IPS-NIHi11 (cell line): ENCODE measurements at places on chromosomes 2 and 18.

GRCh38 chr18:14085770-14086457, 46.3 kb downstream of the ZNF519 start:
- DNase-seq = no peak

DNA sequence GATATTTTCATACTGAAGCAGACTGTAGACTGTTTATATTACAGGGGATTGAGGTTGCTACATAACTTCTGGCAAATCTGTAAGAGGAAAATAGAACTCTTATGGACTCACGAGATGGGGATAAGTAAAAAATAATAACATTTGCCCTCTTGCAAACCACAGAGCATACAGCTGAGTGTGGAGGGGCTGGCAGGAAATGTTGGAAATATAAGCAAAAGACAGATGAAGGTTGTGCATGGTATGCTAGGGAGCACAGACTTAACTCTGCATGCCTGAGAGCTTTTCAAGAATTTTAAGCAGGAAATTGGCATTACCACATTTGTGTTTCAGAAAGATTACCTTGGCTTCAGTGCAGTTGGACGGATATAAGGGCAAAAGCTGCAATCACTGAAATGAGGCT, 411.1 kb downstream of the RAD51AP2 start:
- no peak for DNase-seq

GRCh38 chr18:59060551-59060950, 79.1 kb upstream of the SEC11C start:
- no peak for DNase-seq

DNA sequence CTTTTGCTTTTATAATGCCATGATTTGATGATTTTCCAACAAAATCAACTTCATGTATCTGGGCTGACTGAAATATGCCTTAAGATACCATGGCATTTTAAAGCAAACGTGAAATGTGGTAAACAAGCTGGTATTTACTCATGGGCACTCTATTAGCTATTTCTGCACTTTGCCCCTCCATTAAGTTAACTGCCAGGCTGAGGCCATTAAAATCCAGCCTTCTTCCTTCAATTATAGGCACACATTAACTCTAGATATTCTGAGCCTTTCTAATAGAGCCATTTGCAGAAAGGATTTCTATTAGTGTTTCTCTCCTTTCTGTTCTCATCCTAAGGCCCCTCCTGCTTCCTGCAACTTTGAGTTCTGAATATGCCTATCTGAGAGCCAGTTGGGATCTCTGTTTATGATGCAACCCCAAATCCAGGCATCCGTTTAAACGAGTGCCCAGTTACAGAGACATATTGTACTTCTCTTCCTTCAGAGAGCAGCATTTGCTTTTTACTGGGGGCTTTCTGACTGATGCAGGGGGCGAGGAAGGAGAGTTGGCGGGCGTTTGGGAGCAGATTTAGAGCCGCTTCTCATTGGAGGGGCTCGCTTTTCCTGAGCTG, 1.6 kb upstream of the KCNJ3 start:
- DNase-seq = no peak

DNA sequence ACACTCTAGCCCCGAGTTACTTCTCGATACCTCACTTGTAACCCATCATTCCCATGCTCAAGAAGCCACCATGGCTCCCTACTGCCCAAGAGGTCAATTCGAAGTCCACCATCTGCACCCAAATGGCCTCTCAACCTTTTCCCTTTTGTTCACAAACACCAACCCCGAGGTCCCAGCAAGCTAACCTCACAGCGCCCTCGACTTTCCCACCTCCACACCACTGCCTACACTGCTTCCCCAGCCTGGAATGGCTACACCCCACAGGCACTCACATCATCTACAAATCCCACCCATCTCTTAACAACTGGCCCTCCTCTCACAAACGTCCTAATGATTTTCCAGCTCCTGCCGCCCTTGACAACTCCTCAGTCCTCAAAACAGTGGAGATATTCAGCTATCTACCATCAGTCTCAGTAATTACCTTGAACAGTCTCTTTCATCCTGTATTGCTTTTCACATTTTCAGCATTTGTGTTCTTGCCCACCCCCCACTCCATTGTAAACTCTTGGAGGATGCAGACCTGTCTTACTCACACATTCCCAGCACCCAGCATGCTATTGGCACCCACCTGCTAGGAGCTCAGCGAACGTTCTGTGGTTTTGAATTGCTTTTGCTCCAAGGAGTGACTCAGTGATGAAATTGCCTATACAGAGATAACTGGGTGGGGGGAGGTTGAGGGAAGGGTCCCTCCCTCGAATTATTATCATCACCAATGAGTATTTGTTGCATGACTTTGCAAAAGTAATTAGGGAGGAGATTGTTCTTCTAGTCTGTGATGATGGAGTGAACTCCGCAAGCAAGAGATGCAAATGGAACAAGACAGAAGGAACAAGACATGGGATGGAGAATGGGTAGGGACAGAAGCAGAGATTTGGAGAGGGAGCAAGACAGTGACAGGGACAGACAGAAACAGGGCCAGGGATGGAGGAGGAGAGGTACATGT, 106.8 kb downstream of the CYP26B1 start:
- DNase-seq = no peak

DNA sequence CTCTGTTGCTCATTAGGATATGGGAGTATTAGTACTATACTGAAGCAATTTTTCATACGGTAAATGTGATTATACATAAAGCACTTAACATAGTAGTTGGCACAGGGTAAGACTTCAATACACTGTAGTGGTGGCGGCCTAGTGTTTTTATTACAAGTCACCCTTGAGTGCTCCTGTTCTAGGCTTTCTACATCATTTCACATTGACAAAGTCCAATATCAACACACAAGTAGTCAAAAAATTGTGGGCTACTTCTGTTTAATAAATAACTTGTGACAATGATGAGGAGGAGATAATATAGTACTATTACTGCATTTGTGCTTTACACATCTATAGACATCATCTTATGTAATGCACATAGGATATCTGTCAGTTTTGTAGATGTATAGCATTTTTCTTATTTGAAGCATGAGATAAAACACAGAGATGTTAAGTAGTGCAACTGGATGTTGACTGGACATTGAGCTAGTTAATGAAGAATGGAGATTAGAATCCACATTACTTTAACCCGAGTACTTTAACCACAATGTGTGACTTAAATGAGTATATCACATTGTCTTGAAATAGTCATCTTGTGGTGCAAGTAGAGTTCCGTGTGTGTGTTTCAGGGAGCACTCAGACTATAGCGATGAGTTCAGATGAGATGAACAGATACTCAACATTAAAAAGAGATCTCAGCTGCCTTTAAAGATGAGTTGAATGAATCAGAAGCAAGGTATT, 134.8 kb downstream of the ZNF385B start:
- DNase-seq = no peak

- DNase-seq = no peak
Measured at GRCh38 chr2:242043538-242044312, 174.2 kb downstream of the RTP5 start.

DNA sequence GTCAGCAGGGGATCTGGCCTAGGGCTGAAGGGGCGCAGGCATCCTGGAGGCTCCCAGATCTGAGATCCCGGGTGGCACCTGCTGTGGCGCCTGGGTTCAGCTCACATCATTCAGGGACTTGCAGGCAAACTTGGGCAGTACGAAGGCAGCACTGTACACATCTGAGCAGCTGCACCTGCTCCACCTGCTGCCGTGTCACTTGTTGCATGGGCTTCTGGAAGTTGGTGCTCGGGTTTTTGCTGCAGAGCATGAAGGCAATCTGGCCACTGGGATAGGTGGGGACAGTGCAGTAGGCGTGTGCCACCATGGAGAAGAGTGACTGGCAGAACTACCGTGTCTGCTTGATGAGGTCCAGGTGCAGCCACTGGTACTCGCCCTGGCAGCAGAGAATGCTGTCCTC, 48.6 kb downstream of the UGGT1 start:
- DNase-seq = no peak

DNA sequence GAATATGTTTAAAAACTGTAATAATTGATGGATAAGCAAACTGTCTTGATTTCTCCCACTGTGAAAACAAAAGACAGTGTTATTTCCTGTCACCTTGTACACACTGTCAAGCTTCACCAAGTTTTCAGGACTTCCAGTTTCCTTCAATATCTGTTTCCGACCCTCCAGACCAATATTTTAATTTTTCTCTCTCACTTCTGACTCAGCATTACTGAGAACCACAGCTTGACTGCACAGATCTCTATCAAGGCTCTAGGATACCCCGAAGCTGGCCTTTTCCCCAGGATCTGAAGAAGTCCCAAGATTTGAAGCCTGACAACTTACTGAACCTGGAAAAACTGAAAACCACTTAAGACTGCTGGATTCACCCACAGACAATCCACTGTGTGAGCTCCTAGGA, 13.2 kb upstream of the SULT1C3 start:
- DNase-seq = no peak

DNA sequence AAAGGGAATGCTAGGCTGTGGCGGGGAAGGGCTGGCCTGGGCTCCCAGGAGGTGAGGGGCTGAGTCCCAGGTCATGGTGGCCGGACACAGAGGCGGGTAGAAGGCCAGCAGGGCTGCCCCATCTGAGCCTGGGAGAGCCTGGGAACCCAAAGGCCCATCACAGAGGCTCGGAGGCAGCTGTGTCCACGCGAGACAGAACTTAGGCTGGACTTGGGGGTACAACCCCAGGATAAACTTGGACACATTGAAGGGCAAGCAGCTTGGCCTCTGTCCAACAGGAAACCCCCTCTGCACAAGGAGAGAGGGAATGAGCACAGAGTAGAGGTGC, 95.9 kb downstream of the ZFP36L2 start:
- no peak for DNase-seq

GRCh38 chr2:186425576-186425975, 60.5 kb upstream of the ZC3H15 start:
- DNase-seq = no peak

DNA sequence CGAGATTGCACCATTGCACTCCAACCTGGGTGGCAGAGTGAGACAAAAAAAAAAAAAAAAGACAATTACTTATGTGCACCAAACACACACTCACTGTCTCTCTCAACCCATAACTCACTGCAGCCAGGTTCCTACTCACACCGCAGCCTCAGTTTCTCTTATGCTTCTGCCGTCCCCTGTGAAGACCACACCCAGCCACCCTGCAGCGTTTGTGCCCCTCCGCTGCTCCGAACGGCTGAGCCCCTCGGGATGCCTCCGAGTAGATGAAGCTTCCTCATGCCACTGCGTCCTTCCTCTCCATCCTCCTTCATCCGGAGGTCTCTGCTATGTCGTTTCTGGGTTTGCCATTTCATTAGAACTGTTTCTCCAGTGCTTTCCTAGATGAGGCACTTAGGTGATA, 160.1 kb downstream of the TWIST2 start:
- DNase-seq = no peak

GRCh38 chr18:3782901-3783300, 332.9 kb downstream of the TGIF1 start:
- DNase-seq = no peak

GRCh38 chr2:54194761-54195750, 61.0 kb downstream of the TSPYL6 start:
- DNase-seq = no peak

- DNase-seq = no peak
Measured at GRCh38 chr2:229825476-229825875, 96.3 kb downstream of the TRIP12 start.

GRCh38 chr2:234739061-234739460, 212.8 kb upstream of the SH3BP4 start:
- no peak for DNase-seq

DNA sequence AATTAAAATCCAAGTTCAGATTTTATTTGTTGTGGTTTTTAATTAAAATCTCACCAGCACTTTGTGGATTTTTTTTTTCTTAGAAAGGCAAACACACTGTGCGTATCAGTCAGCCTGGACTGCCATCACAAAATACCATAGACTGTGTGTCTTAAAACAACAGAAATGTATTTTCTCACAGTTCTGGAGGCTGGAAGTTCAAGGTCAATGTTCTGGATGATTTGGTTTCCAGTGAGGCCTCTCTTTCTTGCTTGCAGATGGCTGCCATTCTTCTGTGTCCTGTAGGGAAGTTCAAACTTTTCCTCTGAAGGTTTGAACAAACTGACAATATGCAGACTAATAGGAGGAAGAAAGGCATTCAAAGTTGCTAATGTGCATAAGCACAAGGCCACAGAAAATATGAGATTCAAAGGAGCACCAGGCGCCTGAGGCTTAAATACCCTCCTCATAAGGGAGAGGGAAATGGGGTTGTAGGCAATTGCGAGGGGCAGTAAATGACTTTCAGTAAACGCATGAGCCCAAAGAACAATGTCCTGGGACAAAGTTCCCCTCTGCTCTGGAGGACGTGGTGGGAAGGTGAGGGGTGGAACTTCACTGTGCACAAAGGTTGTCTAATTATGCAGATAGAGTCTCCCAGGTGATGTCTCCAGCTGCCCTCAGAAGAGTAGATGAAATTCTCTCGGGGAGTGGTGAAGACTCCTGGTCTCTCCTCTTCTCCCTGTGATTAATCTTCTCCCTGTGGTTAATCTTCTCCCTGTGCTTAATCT, 26.5 kb upstream of the KCNF1 start:
- DNase-seq = no peak

DNA sequence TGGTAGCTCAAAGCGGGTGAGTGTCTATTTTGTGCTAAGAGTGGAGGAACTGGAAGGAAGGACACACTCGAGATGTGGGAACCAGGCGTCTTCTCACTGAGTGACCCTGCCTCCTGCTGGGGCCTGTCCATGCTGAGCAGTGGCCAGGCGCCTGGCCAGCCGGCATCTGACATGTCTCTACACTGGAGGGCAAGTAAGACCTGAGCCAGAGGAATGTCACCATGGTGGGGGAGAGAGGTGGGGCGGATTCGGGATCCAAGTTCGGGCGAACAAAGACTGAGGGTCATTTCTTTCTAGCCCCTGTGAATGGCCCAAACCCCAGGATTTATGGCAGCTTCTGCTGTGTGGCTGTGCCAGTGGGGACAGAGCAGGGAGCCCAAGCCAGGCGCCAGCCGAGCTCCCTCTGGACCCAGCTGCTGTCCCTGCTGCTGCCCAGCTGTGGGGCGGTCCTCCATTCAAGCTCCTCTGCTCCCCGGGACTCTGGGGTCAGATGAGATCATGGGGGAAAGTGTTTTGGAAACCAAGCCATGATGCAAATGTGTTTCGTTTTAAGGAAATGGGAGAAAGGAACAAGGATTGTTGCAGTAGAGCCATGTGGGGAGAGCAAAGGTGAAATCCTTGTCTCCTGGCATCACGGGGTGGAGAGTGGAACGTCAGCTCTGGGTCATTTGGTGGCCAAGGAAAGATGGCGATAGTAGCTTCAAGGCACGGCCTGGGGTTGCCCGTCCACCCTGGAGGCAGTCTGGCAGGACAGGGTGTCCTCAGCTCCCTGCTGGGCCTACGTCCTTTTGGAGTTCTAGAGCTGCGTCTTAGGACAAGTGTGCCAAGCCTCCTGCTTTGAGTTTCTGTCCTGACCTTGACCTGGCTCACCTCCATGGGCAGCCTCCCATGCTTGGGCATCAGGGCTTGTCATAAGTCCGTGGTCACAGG, 8.1 kb downstream of the ACKR3 start:
- no peak for DNase-seq
